Inflammatory macrophage (primary cell): ENCODE measurements at places on chromosomes 12 and 14.

DNA sequence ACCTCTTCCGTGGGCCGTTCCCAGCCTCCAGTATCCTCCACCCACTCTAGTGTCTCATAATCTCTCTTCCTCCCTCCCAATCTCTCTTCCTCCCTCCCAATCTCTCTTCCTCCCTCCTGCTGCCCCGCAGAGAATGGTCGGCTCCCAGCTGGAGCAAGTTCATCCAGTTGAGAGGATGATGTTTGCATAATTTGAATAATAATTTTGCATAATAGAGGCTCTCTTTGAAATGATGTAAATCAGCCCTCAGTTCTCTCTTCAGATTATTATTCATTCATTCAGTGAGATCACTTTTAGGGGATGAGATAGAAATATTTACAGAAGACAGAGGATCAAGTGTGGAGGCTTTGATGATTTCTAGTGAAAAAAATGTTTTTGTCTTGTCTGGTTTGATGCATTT, 125.0 kb downstream of the PTPN11 start:
- no peak for DNase-seq

- DNase-seq = no peak
Observed at GRCh38 chr12:131047789-131048610, 94.3 kb downstream of the ADGRD1 start.

- DNase-seq = no peak
Observed at GRCh38 chr12:123465084-123465483, 7.1 kb downstream of the SNRNP35 start.

DNA sequence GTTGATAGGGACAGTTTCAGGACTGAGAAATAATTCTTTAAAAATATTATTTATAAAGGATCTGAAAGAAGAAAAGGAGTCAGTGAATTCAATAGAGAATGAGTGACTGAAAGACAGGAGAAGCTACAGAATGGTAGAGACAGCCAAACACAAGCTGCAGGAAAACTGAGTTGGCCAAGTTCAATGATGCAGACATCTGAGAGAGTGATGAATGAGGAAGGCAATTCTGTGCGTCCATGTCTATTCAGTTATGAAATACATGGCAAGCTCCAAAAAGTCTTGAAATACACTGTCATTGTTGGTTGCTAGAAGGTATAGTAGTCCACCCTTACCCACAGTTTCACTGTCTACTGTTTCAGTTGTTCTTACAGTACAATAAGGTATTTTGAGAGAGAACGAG, 6.8 kb downstream of the LRRC74A start:
- peak; percentile 61 for DNase-seq

GRCh38 chr14:74573421-74574089, 38.5 kb downstream of the LTBP2 start:
- no peak for DNase-seq

DNA sequence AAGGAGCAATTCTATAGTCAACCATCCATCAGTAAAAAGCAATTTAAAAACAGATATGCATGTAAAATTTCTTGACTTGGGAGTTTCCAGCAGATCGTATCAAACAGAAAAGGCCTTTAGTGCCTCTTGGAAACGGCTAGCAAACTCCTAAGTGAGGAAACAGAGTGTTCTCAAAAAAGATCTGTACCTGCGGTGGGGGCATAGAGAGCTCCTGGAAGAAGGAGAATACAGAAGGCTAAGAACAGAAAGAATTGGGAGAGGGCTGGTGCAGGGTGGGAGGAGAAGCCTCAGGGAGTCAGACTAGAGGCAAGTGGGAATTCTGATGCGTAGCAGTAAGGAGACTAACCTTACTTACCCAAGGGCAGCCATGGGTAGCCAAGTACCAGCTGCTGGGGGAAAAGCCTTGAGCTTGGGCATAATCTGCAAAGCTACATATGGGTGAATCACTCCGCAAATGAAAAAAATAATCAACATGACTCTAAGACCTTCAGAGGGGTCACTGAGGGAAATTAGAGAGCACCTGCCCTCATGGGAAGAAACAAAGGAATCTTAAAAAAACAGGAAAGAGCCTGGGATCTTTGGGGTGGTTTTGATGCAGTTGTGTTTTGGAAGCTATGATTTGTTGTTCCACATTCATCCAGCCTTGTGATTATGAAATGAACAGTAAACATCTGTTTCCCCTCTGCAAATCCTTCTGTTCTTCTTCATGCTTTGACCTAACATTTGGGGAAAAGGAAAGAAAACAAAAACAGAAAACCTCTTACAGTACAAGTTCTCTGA, 10.4 kb downstream of the RHOJ start:
- DNase-seq = no peak

- no peak for DNase-seq
Observed at GRCh38 chr12:54019924-54020590, 8.2 kb upstream of the HOXC6 start.

DNA sequence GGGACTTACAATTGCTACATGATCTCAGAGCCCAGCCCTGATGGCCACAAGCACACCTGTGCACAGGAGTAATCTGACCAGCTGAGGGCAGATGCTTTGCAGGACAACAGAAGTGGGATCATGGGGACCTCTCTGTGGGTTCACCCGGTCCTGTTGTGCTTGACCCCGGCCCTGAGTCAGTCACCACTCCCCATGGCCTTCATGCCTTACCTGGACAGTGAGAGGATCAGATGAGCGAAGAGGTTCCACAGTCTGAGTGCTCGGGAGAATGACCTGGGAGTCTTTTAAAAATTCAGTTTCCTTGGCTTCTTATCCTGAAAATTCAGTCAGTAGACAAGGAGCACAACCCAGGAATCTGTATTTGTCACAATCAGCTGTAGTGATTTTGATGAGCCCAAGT, 88.1 kb downstream of the NTF3 start:
- DNase-seq = no peak

DNA sequence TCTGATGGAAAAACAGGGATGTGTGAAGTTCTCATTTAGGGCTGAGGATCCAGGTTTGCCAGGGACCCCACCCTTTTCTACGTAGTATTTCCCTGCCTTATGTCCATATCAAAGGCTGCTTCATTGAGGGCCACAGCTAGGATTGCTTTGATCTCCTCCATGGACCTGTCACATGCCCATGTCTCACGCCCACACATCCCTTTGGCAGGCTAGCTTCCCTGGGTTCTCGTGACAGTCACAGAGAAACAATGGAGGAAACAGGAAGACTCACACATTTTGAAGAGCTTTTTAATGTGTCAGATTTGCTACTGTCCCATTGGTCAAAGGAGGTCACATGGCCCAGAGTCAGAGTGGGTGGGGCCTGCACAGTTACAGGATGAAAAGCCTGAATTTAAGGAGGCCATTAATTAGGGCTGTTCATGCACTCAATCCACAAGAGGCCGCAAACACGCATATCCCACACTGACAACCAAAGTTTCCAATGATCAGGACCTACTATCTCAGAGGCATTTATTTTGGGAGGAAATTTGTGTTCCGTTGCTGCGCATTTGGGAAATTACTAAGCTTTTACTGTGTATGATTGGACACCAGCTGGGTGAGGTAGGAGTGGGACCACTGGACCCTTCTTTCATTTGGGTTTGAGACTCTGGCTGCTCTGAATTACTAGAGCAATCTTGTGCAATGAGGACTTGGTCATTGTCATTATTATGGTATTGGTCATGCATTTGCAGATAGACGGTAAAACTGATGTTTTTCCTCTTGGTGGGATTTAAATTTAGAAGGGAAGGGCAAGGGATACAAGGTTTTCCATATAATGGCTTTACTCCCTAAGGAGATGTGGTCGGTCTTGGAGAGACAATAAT, 266.2 kb downstream of the KTN1 start:
- DNase-seq = no peak

- no peak for DNase-seq
Observed at GRCh38 chr14:103930051-103930604, 1.9 kb downstream of the TDRD9 start.

GRCh38 chr14:59632381-59632780, 55.8 kb upstream of the CCDC175 start:
- peak; percentile 38 for DNase-seq

DNA sequence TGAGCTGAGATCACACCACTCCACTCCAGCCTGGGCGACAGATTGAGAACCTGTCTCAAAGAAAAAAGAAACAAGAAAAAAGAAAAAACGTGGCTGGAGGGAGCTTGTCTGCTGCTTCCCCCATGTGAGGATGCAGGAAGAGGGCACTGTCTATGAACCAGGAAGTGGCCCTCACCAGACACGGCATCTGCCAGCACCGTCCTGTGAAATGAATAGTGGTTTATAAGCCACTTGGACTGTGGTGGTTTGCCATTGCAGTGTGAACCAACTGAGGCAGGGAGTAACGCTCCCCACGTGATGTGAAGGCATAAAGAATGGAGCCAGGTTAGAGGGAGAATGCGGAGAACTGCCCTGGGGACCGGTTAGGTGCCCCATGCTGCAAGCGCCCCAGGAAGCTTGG, 4.5 kb upstream of the BRF1 start:
- DNase-seq = peak; percentile 18

DNA sequence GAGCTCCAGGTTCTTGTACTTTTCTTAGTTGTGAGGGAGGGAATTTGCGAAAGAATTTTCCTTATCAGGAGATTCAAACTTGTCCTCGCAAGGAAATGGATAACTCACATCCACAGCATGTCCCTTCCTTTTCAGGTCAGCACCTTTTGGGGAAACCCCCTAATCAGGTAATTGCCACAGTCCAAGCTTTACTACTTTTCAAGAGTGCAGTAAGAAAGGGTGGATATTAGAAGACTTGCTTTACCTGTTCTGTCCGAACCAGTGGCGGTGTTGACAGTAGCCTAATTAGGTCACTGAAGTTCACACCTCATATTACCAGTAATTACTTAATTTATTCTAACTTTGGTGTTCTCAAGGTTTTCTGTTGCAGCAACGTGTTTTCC, 6.7 kb upstream of the C12orf50 start:
- no peak for DNase-seq

DNA sequence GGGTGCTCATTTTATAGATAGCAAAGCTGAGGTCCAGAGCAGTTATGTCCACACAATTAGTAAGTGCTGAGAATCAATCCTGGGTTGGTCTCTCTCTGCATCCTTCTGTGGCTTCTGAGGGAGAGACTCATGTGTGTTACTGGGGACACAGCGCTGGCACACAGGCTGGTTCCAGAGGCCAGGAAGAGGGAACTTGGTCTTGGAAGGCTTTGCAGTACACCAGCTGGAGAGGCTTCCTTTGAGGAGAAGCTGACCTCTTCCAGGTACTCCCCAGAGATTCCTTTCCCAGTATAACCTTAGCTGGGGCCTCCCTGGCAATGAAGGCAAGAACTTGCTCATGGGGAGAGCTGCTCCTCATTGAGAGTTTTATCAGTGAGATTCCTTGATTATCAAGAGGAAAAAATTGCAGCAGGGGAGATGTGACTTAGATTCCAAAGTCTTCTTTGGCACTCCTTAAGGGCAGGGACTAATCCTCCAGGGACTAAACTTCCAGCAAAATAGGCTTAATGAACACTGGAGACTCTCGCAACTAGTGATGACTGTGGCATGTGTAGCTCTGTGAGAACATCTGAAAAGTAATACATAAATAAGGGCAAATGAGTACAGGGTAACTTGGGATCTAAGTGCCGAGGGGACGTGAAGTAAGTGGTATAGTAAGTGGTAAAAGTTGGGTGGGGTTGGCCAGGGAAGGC, 13.9 kb upstream of the KRT80 start:
- DNase-seq = no peak

DNA sequence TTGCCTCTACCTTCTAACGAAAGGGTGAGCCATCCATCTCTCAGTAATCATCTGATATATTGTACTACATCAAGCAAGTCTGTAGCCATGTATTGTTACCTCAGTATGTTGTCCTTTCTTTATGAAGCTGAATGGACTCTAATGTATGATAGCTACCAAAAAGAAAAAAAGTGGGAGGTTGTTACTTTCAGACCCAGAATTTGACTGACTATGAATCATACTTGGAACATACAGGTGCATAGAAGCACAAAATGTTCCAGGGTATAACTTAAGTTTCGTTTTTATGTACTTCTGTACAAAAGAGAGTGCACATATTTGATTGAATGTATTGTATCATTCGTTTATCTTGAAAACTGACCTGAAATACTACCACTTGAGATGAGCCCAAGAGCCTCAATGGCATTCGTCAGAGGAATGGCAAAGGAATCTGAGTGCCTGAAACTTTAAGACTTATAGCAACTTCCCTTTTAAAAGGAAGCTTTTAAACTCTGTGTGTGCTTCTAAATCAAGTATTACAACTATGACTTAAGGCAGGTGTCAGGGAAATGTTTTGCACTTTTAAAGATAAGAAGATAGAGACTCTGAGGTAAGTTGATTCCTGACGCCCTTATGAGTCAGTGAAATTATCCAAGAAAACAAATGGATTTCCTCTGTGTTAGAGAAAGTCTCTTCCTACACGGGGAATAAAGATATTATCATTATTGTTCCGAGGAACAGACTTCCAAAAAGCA, 951.5 kb downstream of the GALC start:
- no peak for DNase-seq

GRCh38 chr12:109744026-109744425, 30.4 kb downstream of the FAM222A start:
- DNase-seq = no peak

DNA sequence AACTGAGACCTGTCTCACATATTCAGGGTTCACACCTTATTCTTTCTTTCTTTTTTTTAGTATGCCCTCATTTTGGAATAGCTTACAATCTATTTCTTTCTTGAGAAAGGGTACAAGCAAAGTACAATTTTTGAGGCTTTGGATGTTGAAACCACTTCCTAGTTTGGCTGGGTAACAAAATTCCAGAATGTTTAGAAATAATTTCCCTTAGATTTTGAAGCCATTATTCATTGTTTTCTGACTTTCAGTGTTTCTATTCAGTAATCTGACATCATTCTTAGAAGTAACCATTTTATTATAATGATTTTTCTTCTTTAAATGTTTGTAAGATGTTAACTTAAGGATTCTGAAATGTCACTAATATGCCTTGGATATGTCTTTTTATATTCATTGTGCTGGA, 28.2 kb downstream of the ST8SIA1 start:
- no peak for DNase-seq

DNA sequence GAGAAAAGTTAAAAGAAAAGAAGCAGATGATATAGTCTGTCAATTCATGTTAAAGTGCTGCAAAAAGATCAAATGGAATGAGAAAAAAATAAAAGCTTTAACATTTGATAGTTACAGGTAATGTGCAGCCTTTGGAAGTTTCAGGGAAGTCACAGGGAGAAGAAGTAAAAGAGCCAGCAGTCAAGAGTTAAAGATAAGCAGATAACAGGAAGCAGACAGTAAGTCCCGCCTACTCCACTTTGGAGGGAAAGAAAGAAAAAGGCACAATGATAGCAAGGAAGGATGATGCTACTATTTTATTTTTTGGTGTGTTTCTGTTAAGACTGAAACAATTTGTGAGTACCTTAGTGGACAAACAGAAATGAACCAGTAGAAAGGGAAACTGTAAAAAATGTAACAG, 111.1 kb upstream of the KRR1 start:
- no peak for DNase-seq

GRCh38 chr12:77734214-77734883, 96.3 kb upstream of the NAV3 start:
- DNase-seq = no peak

- no peak for DNase-seq
Observed at GRCh38 chr14:22884738-22885523, 1.9 kb downstream of the REM2 start.

GRCh38 chr14:29240066-29240465, 473.5 kb downstream of the FOXG1 start:
- no peak for DNase-seq

GRCh38 chr12:41530441-41530840, 342.3 kb downstream of the PDZRN4 start:
- DNase-seq = no peak

- peak; percentile 70 for DNase-seq
Observed at GRCh38 chr12:110224379-110225304, 56.4 kb upstream of the ATP2A2 start.
